ENCODE measurements at places on chromosomes 11 and 22.

DNA sequence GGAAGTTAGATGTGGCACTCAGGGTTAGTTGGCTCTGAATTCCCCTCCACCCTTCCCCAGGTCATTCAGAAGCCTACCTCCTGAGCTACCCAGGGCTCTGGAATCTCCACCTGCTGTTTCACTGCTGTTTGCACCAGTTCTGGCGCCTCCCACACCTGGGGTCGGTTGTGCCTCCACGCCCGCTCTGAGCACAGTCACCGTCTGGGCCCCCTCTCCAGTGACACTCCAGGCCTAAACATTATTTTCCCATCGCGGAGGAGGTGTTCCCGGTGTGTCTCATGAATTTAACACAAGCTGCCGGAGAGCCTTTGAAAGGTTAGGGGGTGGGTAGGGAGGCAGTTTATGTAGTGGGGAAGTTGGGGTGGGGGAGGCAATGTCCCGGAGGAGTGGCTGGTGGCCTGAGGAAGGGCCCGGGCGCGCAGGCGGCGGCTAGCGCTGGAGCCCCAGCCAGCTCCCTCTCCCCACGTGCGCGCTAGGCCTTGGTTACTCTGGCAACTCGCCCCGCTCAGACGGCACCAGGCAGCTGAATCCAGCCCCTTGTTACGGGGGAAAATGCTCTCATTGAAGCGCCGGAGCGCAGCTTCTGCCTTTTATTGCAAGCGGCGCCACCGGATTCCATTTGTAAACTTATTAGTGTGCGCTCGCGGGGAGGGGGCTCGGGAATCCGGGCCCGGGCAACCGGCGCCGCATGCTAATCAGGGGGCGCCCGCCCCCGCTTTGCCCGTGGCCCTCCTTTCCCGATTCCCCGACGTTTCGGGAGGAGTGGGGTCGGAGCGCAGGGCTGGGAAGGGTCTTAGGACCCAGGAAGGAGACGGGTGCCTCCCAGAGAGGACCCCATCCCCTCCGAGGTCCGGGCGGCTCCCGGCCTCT is 52.4 kb downstream of the GRIK4 start:
- no peak for DNase-seq

DNA sequence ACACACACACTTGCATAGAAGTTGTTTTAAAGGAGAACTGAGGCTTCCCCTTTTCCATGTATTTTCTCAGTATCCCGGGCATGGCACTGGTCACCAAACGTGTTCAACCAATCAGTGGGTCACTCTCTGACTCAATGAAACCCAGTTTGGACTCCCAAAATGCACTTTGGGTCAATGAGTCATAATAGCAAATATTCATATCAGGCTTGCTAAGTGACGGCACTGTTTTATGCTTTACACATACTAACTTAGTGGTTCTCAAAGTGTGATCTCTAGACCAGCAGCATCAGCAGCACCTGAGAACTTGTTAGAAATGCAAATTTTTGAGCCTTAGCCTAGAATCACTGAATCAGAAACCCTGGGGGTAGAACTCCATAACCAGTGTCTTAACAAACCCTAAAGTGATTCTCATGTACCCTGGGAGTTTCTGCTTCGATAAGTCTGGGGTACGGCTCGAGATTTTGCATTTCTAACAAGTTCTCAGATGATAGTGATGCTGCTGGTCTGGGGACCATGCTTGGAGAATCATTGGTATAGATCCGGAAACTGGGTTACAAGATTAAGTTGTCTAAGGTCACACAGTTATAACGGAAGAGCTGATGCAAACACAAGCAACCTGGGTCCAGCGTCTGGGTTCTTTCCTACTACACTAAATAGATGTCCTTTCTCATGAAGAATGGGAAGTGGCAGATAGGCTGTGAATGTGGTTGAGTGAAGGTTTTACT is 35.6 kb downstream of the ETS1 start:
- DNase-seq, result no peak

DNA sequence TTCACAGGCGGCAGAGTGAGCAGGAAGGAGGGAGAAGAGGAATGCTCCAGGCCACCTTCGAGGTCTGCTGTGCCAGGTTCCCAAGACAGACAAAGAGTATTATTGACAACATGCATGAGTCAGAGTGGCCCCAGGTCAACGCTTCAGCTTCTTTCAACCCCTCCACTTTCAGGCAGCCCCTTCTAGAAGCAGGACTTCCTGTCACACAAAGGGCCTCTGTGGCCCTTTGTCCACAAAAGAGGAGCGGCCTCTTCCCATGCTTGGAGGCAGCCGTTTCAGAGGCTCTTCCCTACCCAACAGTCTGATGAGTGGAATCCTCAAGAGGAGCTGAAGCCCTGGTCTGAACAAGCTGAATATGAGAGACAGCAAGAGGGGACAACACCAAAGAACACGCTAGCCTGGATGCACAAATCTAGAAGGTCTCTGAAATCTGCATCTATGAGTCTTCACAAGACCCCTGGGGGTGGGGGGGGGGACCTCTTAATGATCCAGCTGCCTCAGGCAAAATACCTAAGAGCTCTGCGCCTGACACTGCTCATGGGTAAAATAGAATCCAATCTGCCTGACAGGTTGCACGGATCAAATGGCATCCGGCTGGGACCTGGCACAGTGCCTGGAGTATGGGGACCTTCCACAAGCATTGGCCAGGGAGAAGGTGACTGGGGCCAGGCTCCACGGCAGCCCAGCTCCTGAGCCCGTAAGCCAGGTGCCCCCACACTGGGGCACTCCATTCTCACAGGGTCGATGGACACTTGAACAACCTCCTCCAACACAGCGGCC is 67.5 kb downstream of the PACSIN2 start:
- DNase-seq, result no peak

GRCh38 chr11:100573911-100574513 is 113.1 kb upstream of the ARHGAP42 start:
- no peak for DNase-seq

GRCh38 chr11:6705905-6706535 is 22.9 kb upstream of the MRPL17 start:
- DNase-seq, result peak; percentile 64

- DNase-seq, result no peak
These were observed 35.3 kb upstream of the LRRC4C start for GRCh38 chr11:41494716-41495115.
